Hindlimb muscle (tissue), 1 donor: ENCODE measurements at places on chromosomes 1 and 21. TPM values are rescaled to one million over a fixed set of nuclear protein-coding genes. Genes with fewer than 3 reads are reported as not detected.

GRCh38 chr1:158952416-158952815, 21.1 kb downstream of the PYHIN1 start:
- DNase-seq: no peak

DNA sequence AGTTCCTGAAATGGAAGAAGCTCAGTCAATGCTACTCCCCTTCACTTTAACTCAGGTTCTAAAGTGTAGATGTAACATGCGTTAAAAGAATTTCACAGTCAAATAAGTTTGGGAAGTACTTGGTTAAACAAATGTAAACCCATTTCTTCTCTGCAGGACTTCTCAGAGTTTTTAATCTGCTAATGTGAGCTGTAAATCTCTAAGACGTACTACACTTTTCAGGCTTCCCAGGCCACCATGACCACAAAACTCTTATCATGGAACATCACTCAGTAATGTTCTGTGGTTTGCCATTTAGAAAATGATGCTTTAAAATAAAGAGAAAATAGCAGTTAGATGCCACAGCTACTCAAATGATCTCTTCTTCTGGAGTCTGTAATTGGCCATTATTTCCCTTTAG, 104.3 kb downstream of the HHIPL2 start:
- DNase-seq: no peak

DNA sequence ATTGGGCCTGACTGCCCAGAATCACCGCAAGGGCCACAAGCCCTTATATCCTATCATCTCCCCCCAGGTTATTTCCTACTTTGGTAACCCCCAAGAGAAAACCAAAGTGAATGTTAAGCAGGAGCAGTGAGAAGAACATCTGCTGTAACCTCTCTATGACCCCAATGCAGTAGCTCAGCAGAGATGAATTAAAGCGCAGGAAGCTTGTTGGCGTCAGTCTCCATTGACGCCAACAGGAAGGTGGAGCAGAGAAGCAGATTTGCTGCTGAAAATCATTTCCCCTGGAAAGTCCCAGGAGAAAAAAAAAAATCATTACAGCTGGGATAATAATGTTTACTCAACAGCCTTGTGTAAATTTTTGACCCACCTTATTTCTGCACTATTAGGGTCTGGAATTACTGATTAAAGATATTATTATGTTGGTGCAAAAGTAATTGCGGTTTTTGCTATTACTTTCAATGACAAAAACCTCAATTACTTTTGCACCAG, 33.2 kb upstream of the FAM163A start:
- DNase-seq: peak; percentile 81

DNA sequence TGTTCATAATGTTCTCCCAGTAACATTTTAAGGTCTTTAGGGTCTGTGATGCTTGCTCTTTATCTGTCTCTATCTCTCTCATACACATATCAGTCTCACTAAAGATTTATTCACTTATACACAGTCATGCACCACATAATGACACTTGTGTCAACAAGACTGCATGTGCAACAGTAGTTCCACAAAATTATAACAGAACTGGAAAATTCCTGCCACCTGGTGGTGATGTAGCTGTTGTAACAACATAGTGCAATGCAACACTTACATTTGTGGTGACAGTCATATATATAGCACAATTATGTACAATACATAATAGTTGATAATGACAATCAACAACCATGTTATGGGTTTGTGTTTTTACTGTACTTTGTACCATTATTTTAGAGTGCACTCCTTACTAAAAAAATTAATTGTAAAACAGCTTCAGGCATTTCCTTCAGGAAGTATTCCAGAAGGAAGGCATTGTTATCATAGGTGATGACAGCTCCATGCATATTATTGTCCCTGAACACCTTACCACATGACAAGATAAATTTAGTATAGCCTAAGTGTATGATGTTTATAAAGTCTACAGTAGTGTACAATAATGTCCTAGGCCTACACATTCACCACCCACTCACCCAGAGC, 8.1 kb downstream of the TDRD5 start:
- no peak for DNase-seq

- no peak for DNase-seq
Observed at GRCh38 chr1:114853584-114853983, 1.1 kb upstream of the SYCP1 start.

DNA sequence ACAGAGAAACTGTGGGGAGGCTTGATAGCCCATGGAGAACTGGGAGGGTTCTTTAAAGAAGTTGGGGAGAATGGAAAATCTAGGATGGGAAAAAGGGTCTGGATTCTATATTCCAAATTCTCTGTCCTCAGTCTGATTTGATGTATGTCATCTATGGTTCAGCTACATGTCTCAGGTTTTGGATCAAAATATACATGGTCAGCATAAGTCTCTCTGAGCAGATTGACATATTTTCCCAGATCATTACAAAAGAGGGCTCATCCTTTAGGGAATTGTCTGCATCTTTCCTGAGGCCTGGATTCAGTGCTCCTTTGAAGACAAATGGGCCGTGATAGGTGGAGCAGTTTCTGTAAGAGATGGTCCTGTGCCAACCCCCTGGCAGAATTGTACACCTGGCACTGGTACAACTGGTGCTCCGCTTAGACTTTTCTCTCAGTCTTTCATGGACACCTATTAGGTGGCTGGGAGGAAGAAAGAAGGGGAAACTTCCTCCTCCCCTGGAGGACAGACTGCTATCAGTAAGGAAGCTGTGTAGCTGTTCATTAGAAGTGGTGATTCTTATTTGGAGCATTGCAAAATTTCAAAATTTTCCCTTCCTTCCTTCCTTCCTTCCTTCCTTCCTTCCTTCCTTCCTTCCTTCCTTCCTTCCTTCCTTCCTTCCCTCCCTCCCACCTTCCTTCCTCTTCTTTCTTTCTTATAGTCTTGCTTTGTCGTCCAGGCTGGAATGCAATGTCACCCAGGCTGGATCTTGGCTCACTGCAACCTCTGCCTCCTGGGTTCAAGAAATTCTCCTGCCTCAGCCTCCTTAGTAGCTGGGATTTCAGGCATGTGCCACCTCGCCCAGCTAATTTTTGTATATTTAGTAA, 26.1 kb upstream of the RGL1 start:
- no peak for DNase-seq

DNA sequence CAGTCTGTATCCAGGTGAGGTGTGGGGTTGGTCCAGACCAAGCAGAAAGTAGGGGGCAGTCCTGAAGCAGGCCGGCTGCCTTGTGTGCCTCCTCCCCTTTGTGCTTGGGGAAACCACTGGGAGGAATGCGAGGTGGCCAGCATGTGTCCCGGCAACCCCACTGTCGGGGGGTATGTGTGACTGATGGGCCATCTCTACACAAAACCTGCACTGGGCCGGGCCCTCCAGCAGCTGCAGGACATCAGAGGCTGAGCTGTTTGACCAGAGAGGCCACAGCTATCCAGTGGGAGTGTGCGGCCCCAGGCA, 33.3 kb downstream of the TMEM51 start:
- DNase-seq: no peak

DNA sequence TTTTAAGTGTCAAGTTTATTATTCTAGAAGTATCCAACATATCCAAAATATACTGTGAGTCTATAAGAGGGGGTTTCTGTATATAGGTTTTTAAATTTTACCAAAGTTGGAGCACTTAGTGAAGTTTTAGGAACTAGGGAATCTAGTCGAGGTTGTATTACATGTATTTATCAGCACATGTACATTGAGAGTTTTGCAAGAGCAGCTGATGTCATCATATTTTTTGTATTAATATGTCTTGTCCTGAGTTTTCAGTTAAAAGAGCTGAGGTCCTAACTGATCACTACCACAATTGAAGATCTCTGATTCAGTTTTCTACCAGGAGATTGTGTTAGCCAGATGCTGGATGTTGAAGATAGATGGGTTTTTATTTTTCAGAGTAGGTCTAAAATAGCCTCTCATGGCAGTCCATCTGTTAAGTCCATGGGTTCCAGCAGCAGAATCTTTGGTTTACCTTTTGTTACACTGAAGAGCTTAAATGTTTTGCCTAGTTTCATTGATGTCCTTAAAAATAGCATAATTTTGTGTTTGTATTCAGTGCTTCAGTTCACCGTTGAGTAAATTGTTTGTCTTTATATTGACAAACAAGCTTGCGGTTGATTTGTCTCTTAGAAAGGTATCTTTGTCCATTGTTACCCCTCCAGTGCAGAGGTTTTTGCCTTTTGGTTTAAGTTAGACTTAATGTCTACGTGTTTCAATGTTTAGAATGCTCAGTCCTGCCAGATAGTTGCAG, 16.0 kb downstream of the YBX1 start:
- no peak for DNase-seq

Gene C8A
- polyA plus RNA-seq: not detected

Gene RHD
- polyA plus RNA-seq: 0.30 TPM

Gene PIGP
- polyA plus RNA-seq: 28.9 TPM

Gene IL24
- polyA plus RNA-seq: 0.12 TPM
